ENCODE measurements at places on chromosomes 5 and 9.

- DNase-seq = no peak
Measured at GRCh38 chr9:137308057-137308619, 6.1 kb upstream of the NRARP start.

DNA sequence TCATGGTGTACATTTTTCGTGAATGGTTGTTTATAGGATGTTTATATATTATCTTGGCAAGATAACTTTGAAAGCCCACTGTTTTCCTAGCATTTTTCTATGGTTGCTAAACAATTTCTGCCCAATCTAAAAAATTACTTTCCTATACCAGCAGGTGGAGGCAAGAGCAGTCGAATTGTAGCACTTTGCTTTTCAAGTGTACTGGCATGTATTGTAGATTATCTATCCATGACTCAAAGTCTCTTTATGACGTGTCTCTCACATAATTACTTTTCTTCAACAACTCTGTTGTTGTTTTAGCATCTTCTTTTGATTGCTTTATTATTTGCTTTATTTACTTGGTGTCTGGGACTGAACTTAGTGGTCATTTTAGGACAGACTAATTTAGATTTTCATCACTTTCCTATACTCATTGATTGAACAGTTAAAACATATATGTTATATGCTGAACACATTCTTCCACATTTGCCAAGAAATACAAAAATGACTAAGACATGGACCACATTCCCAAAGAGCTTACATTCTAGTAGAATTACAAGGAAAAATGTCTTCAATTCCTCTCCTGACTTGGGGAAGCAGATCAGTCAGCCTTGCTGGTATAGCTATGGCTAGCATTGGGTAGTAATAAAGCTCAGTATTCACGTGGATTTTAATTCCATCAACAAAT, 20.7 kb downstream of the NLN start:
- DNase-seq = no peak

GRCh38 chr5:156350256-156350655, 23.3 kb downstream of the SGCD start:
- no peak for DNase-seq

DNA sequence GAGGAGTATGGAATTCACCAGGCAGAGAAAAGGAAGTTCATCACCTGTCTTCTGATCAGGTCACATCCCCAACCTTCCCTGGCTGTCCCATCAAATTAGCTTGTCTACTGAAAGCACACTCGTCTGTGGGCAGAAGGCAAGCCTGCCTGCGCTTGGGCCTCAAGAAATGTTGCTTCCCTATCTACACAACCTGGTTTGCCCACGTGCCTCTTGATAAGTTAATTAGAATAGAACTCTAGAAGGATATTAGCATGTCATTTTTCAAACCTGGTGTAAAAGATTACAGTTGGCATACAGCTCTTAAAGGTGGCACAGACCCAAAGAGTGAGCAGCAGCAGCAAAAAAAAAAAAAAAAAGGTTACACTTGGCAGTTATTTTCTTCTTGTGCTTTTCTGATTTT, 5.1 kb downstream of the TTC23L start:
- DNase-seq = no peak

DNA sequence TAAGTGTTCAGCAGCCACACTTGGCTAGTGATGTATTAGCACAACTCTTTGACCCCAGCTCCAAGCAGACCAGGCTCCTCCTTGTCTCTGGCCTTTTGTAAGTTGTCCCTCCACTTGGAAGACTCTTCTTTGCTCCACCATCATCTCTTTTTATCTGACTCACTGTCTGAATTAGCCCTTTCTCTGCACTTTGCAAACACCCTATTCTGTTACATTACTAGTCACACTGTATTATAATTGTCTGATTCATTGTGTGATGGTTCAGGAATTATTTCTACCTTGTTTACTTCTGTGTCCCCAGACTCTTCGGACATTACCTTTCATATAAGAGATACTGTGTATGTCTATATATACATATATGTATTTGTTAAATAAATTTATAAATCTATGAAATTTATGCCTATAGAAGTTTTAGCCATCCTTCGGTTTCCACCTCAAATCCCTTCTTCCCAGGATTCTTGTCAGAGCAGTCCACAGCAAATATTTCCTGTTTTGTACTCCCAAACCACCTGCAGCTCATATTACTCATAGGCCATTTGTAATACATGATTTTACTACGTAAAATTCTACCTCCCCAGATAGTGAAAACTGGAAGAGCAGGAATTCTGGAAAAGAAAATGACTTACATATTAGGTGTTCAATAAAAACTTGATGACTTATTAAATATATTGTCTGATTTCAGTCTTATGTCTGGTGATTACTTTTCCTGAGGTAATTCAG, 69.0 kb downstream of the MTAP start:
- DNase-seq = no peak

Measured in NCI-H2081 (cell line).